ENCODE measurements at places on chromosomes 7 and 10.

GRCh38 chr10:59675812-59676211, 33.8 kb downstream of the SLC16A9 start:
- no peak for DNase-seq
- peaks cover 2% of the 10 kb centered on the region for H3K27me3 ChIP-seq
- no peak overlapping the region for H3K4me3 ChIP-seq
- H3K27ac ChIP-seq = no peak overlapping the region

GRCh38 chr7:143849785-143850479, 52.0 kb downstream of the TCAF1 start:
- peaks cover 6% of the 10 kb centered on the region for H3K36me3 ChIP-seq
- H3K4me1 ChIP-seq = no peaks in the 10 kb centered on the region
- no peak overlapping the region for H3K27ac ChIP-seq
- no peaks in the 10 kb centered on the region for H3K27me3 ChIP-seq
- no peak overlapping the region for H3K4me3 ChIP-seq

DNA sequence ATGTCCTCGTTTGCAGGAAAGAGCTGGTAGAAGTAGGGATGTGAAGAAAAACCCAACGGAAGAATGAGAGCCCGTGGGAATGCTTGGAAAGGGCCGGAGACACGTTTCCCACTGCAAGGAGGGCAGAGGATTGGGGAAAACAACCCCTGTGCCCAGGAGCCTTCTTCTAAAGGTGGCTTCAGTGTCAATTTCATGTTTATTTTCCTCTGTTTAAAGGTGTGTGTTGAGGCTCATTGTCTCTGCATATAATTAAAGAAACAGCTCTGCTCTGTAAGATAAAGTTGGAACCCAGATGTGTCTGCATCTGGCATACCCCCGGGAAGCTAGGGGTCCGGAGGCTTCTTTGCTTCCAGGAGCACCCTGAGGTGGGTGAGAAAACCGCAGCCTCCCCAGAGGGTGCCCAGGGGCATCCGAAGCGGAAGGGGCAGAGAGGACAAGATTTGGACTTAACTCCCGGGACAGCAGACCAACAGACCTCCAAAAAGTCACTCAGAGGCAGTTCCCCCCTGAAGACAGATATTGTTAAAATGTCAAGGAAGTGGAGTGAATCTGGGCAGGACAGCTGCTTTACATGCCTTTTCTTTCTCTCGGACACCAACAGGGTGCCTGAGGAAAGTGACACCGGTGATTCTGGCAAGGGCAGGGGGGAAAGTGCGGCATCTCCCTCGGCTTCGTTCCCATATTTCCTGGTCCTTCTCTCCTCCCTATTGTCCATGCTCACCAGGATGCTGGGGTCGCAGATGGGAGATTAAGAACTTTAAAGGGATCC, 8.6 kb upstream of the GATA3 start:
- peaks cover 4% of the 10 kb centered on the region for H3K36me3 ChIP-seq
- H3K27ac ChIP-seq = peak overlapping the region; percentile 61
- peak overlapping the region; percentile 67 for H3K4me3 ChIP-seq

- no peaks in the 10 kb centered on the region for H3K4me1 ChIP-seq
- no peak overlapping the region for H3K4me3 ChIP-seq
- H3K27ac ChIP-seq = no peak overlapping the region
- no peak for DNase-seq
- H3K36me3 ChIP-seq = peaks cover 2% of the 10 kb centered on the region
- no peaks in the 10 kb centered on the region for H3K27me3 ChIP-seq
These were observed 39.9 kb downstream of the PLEKHA8 start for GRCh38 chr7:30068117-30068516.

- H3K4me1 ChIP-seq = no peaks in the 10 kb centered on the region
- H3K27ac ChIP-seq = no peak overlapping the region
- H3K4me3 ChIP-seq = no peak overlapping the region
- no peak for DNase-seq
- H3K36me3 ChIP-seq = no peaks in the 10 kb centered on the region
- H3K27me3 ChIP-seq = peaks cover 7% of the 10 kb centered on the region
These were observed 103.8 kb upstream of the AKR1E2 start for GRCh38 chr10:4721999-4722753.

DNA sequence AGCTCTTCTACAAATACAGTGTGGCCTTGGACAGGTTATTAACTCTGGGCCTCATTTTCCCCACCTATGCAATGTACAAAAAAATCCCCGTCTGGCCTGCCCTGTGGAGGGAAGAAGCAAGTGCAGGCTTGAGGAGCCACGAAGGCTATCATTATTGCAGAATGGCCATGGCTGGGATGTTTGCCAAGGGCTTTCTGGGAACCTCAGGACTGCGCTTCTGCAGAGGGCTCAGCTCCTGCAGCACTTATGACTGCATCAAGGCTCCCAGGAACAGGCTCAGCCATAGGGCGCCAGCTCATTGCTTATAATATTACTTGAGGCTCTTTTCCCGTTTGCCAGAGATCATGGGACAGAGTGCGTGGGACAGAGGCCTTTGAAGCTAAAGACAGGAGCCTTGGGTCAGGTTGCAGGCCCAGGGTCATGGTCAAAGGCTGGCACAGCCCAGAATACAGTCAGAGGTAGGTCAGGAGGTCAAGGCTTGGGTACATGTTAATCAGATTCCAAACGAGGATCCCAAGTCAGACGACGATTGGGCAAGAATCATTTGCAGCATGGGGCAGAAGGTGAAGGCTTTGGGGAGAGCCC, 20.6 kb upstream of the C10orf105 start:
- H3K4me3 ChIP-seq = no peak overlapping the region
- H3K27me3 ChIP-seq = no peaks in the 10 kb centered on the region
- H3K4me1 ChIP-seq = peaks cover 96% of the 10 kb centered on the region
- H3K27ac ChIP-seq = no peak overlapping the region
- H3K36me3 ChIP-seq = peaks cover 6% of the 10 kb centered on the region

DNA sequence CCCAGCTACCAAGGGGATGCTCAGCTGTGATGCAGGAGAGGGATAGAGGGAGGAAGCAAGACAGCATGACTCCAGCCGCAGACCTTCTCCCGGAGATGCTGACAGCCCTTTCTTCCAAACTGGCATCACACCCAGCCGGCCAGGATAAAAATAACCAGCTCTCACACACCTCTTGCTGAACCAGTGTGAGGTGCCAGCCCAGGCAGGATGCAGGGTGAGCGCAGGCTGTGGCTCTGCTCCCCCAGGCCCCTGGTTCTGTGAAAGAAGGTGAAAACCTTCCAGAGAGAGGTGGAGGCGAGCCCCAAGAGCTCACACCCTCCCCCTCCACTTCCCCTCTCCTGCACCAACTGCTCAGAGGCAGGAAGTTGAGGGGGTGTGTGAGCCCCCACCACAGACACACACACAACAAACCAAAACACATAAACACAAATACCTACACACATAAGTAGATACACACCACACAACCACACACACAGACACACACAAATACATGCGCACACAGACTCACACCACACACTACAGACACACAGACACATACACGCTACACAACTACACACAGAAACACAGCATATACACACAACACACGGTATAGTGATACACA, 4.0 kb downstream of the GPR15LG start:
- peak; percentile 16 for DNase-seq
- no peaks in the 10 kb centered on the region for H3K36me3 ChIP-seq
- no peak overlapping the region for H3K27ac ChIP-seq
- H3K4me1 ChIP-seq = peaks cover 6% of the 10 kb centered on the region
- H3K27me3 ChIP-seq = no peaks in the 10 kb centered on the region
- no peak overlapping the region for H3K4me3 ChIP-seq

DNA sequence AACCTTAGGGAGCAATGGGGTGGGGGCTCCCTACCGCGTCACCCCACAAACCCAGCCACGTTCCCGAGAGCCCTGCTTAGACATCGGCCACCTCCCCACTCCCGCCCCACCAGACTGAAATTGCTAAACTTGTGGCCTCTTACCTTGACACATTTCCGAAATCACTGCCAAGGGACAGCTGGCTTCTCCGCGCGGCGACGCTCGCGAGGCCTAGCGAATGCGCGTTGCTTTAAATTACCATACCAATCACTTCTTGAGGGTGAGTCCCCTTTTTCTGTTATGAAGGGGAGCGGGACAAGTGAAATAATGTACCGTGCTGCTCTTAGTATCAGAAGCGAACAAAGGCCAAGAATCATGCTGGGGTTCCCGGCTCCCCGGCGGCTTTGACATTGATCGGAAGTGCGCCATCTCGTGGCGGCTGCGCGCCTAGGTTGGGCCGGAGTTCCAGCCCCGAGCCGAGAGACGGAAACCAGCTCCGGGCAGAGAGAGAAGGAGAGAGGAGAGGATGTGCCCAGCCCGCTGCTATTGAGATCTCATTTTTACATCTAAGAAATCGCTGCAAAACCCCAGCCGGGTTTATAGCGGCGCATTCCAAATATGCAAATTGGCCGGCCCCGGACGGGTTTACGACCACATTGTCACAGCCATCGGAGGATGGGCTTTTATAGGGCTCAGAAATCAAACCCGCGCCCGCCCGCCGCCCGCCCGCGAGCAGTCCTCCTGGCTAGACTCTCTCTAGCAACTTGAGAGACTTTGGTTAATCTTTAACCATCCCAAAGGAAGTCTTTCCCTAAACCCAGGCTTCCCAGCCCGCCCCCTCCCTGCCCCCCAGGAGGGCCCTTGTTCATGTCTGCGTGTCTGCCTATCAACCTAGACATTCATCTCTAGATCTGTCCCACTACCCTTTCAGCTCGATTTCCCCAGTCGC, 5.3 kb downstream of the HOXA11 start:
- H3K36me3 ChIP-seq = no peaks in the 10 kb centered on the region
- no peak overlapping the region for H3K4me3 ChIP-seq
- H3K27me3 ChIP-seq = peaks cover 66% of the 10 kb centered on the region
- H3K27ac ChIP-seq = no peak overlapping the region

DNA sequence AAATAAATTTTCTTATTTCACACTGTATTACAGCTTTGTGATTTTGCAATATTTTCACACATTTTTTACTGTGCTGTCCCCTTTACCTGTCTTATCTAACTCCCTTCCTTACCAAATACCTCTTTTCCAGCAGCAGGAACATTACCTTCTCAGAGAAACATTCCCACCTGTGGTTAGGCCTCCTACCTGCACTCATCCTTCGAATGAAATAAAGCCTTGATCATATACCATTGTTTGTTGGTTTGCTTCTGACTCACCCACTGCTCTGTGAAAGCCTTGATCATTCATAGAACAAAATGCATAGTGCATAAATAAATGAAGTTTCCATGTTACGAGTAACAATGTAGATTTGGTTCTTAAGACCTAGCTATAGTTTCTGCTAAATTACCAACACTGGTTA, 256.3 kb downstream of the ARL4A start:
- H3K27ac ChIP-seq = no peak overlapping the region
- no peaks in the 10 kb centered on the region for H3K36me3 ChIP-seq

DNA sequence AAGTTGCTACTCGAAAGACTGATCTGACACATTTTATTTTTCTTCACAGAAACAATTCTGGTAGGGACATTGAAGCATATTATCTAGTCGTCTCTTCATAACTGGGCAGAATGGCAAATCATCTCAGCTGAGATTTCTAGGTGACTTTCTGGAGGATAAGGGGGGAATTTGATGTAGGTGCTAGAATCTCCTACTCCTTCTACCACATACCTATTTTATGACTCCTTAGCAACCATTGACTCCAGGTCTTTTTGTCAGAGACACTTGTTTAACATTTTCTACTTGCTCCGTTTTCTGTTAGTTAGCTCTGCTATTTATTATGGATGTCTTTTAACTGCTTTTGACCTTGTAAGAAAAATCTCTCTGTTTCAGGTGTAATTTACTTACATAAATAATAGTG, 380.9 kb upstream of the SEMA3C start:
- H3K27ac ChIP-seq = no peak overlapping the region
- H3K27me3 ChIP-seq = no peaks in the 10 kb centered on the region
- H3K4me3 ChIP-seq = no peak overlapping the region
- no peak for DNase-seq

DNA sequence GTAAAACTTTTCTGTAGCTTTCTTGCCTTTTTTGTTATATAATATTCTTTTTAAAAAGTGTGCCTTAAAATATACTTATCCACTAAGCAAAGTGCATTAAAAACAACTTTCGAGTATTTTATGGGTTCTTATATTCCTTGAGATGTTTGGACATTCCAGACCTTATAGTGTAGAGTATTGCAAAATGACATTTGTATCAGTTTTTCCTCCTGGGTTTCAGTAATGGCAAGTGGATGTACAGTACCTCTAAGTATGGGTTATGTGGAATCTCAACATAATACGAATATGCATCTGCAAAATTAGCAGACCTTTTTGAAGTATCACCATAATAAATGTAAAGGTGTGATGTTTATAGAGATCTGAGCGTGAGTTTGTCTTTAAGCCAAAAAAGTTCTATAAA, 2.7 kb downstream of the CDK13 start:
- peaks cover 23% of the 10 kb centered on the region for H3K36me3 ChIP-seq
- H3K27ac ChIP-seq = peak overlapping the region; percentile 57

GRCh38 chr10:33493978-33494377, 159.5 kb upstream of the NRP1 start:
- no peak overlapping the region for H3K27ac ChIP-seq
- H3K27me3 ChIP-seq = no peaks in the 10 kb centered on the region
- DNase-seq = no peak
- H3K4me3 ChIP-seq = no peak overlapping the region
- H3K36me3 ChIP-seq = no peaks in the 10 kb centered on the region

- H3K4me3 ChIP-seq = no peak overlapping the region
- H3K27me3 ChIP-seq = peaks cover 9% of the 10 kb centered on the region
- peaks cover 2% of the 10 kb centered on the region for H3K36me3 ChIP-seq
- DNase-seq = peak; percentile 56
- H3K27ac ChIP-seq = no peak overlapping the region
These were observed 20.3 kb upstream of the SFRP5 start for GRCh38 chr10:97791824-97792721.

DNA sequence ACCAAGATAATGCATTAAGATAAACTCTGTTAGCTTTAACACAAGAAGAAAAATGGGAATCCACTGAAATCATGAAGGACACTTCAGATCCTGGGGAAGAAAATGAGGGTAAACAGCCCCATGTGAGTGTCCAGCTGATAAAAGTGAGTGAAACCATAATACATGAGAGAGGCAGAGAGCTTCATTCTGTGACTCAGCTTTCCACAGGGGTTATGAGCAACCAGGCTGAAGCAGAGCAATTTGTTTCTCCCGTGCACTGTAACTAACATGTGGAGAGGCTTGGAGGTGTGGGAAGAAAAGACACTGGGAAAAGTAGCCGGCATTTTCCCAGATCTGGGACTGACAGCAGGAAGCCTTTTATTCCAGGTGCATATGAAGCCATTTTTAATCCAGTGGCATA, 971.7 kb downstream of the ANKRD7 start:
- DNase-seq = no peak
- no peaks in the 10 kb centered on the region for H3K36me3 ChIP-seq
- peaks cover 1% of the 10 kb centered on the region for H3K27me3 ChIP-seq
- no peaks in the 10 kb centered on the region for H3K4me1 ChIP-seq
- H3K4me3 ChIP-seq = no peak overlapping the region
- H3K27ac ChIP-seq = no peak overlapping the region

DNA sequence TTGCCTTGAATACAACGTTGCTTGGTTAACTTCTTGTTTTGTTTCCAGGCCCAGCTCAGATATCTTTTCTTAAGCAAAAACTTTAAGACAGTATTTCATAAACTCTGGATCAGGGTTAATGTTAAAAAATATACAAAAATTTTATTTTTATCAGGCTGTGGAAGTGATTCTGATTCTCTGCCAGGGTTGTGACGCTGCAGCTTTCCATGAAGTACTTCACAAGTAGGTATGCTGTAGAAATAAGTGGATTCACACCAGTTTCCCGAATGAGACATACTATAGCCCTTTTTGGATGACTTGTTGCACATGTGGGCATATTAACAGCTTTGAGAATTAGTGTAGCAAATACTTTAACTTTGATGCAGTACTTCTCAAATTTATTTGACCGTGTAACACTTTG, 70.1 kb downstream of the CDK14 start:
- H3K4me3 ChIP-seq = no peak overlapping the region
- no peak for DNase-seq
- H3K27ac ChIP-seq = no peak overlapping the region
- no peaks in the 10 kb centered on the region for H3K4me1 ChIP-seq
- no peaks in the 10 kb centered on the region for H3K27me3 ChIP-seq
- no peaks in the 10 kb centered on the region for H3K36me3 ChIP-seq
